ENCODE measurements at places on chromosomes 2 and 18.

- no peak for DNase-seq
Measured at GRCh38 chr2:99382143-99382542, 45.0 kb downstream of the EIF5B start.

DNA sequence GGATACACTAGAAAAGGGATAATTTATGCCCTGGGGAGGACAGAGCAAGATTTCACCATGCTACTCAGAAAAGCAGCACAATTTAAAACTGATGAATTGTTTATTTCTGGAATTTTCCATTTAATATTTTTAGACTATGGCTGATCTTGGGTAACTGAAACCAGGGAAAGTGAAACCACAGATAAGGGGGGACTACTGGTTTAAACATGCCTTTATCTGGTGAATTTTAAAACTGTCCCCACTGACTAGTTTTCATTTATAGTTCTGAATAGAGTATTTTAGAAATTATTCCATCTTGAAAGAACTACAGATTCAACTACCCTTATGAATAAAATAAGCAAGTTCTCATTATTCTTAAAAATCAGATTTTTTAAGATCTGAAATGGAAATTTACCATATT lies 15.0 kb downstream of the NFU1 start:
- no peak for DNase-seq

DNA sequence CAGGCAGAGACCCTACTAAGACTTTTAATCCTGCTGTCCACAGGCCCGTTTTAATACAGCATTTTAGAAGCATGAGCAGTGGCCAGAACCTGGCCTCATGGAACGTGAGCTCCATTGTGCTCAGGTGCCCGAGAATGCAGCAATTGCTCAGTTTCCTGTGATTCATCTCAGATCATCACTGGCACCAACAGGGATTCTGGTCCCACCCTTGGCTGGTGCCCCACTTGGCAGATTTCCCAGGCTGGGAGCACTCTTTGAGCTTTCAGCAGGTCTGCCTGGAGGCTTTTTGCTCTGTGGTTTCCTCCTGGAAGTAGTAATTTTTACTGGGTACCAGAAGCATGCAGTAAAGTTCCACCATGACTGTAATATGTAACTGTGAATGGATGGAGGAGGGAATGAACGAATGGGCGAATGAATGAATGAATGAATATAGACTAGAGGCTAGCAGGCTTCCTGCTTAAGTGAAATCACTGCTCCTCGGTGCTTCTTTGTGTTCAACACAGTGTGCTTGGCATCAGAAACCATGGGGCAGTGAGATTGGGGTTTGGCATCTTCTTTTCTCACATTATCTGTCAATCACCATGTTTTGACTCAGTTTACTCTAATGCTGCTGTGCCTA lies 312.9 kb downstream of the PRKCE start:
- DNase-seq, result no peak

DNA sequence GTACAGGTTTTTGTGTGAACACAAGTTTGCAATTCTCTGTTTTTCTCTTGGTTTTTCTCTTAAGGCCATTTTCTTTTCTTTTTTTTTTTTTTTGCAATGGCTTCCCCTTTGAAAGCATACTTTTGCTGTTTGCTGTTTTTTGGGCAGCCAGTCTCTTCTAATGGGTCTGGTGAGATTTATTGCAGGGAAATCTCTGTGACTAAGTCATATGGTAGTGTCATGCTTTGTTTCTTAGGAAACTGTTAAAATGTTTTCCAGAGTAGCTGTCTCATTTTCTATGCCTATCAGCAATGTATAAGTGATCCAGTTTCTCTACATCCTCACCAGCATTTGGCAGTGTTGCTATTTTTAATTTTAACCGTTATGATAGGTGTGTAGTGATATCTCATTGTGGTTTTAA lies 27.9 kb upstream of the CDCA7 start:
- DNase-seq, result no peak

DNA sequence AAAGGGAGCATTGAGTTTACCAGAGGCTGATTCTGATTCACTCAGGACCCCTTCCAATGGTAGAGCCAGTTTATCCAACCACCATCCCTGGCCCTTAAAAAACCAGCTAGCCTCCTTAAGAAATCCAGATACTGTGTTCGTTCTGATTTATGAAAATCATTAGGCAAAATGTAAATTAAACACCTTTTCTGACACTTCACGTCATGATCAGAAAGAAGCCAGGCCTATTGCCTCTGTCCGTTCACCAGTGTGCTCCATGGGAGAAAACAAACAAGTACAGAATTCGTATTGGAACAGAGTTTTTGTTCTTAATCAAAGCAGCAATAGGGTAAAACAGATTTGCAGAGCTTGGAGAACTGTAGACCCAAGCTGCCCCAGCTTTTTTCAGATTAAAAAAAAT lies 31.1 kb upstream of the RAPH1 start:
- no peak for DNase-seq

DNA sequence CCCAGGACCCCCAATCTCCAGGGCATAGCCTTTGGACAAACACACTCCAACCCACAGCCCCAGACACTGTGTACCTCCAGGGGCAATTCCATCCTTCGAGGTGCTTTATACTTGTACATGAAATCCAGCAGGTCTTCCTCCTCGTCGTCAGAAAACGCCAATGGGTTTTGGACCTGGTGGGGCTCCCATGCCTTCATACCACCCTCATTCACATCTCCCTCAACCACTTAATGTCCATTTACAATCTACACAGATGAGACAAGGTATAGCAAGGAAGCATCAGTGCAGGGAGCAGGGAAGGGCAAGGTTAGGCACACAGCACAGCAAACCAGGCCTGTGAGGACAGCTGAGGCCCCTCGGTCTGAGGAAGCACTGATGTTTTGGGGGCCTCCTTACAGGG lies 20.6 kb downstream of the MRPL35 start:
- no peak for DNase-seq

DNA sequence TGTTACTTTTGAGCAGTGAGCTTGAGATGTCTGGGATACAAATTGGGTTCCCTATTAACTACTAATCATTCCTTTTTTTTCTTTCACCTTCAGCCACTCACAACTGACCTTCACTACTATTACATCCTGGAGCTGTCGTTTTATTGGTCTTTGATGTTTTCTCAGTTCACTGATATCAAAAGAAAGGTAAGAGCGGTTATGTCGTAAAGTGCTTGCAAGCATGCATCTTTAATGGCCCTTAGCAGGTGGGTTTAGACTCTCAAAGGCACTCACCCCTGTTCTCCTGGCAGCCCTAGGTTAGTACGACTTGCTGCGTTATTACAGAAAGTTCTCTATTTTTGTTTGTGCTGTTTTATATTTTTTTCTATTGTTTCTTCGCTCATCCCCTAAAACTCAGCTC lies 107.6 kb upstream of the NOSTRIN start:
- no peak for DNase-seq

- DNase-seq, result no peak
Measured at GRCh38 chr2:160379399-160379798, 114.2 kb downstream of the RBMS1 start.

- DNase-seq, result no peak
Measured at GRCh38 chr2:226673314-226673723, 126.3 kb downstream of the IRS1 start.

DNA sequence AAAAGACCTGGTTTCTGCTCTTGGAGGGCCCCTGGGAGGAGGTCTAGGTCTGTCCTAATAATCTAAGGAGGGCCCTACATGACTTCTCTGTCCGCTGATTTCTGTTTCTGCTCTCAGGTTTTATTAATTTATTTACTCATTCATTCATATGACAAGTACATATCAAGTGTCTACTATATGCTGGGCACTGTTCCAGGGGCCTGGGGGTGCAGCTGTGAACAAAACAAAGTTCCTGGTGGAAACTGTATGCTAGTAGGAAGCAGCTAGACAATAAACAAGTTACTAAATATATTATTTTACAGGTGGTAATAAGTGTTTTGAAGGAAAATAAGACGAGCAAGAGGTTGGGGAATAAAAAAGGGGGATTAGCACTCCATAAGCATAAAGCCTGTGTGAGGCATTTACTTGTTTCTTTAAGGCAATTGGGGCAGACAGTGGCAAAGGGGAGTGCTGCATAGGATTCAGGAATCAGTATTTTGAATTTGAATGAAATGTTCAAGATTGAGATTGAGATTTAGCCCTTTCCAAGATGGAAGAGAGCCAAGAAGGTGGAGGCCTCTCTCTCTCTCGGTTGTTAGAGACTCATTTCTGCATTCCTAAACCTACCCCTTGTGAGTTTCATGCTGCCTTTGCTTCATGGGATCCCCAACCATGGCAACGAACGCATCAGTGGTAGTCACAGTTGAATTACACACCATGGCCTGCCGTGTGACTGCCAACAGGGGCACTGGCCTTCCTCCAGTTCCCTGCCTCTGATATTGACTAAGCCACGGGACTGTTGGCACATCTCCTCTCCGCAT lies 28.3 kb downstream of the DRC1 start:
- no peak for DNase-seq

DNA sequence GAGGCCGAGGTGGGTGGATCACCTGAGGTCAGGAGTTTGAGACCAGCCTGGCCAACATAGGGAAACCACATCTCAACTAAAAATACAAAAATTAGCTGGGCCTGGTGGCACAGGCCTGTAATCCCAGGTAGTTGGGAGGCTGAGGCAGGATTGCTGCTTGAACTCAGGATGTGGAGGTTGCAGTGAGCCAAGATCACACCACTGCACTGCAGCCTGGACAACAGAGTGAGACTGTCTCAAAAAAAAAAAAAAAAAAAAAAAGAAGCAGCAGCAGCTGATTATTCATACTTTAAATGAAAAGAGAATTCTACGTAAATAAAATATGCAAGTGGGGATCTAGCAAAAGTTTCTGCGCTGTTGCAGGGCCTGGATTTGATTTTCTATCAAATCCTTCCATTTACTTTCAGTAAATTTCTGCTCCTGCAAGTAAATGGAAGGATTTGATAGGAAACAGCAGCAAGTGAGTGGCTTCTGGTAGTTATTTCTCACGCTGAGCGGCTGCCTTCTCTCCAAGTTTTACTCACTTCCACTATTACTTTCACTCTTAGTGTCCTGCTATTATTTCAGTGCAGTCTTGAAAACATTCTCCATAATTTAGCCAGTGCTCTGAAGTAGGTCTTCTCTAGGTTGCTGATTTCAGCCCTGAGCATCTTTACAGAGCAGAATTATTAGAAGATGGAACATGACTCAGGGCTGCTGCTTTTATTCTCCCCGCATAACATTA lies 68.4 kb downstream of the SLC16A14 start:
- DNase-seq, result no peak

DNA sequence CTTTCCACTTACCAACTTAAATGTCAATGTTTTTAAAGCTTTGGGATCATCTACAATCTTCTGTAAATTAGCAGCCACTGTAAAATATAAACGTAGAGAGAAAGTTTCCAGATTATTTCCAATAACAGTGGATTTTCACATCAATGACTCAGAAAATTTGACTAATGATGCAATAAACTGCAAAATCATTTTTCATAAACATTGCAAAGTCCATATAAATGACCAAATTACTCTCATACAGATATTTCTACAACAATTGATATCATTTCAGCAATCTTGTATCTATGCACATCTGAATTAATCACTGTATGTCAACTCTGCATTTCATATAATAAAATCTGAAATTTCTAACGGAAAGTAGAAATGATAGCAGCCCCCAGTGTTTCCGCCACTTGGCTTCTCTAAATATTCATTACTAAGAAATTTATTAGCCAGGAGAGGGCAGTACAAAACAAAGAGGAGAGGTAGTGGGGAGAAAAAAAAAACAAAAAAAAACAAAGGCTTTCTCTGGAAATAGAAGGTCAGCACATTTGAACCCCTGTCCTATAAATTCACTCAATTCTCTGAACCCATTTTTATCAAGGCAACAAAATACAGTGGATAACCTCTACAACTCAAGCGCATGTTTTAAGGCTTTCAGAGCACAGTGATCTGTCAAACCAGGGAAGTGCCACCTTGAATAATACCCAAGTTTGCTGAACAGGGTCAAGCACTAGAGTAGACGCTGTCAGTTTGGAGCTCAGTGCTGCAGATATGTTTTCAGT lies 282.6 kb downstream of the STK39 start:
- DNase-seq, result no peak

- no peak for DNase-seq
Measured at GRCh38 chr2:29940706-29941105, 19.3 kb upstream of the ALK start.

DNA sequence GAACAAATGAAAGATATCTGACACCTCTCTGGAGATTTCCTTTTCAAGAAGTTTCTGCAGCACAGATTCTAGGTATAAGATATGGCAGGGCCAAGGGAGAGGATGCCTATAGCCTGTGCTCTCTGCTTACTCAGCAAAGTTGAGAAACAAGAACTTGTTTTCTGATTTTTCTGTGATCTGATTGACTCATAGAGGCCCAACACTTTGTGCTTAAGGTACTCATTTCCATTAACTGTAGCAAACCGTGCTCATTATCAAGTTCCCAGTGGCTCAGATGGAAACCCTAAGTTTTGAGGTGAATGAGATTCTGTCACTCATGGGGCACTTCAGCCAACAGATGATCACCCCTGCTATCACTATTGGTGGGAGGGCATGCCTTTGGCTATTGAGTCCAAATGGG lies 124.3 kb downstream of the SP100 start:
- no peak for DNase-seq

DNA sequence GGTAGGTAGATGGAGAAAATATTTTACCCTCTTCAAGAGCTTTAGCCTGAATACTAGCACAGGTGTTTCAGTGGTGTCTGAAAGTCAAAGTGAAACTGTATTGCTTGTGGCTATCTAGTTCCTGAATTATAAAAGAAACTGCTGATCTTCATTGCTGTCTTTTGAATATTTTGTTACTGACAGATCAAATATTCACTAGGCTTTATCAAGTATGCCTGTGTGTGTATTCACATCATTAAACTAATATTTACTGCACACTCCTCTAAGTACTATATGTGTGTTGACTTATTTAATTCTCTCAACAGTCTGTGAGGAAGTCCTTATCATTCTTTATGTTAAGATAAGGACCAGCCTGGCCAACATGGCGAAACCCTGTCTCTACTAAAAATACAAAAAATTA lies 139.6 kb downstream of the SOCS6 start:
- no peak for DNase-seq

DNA sequence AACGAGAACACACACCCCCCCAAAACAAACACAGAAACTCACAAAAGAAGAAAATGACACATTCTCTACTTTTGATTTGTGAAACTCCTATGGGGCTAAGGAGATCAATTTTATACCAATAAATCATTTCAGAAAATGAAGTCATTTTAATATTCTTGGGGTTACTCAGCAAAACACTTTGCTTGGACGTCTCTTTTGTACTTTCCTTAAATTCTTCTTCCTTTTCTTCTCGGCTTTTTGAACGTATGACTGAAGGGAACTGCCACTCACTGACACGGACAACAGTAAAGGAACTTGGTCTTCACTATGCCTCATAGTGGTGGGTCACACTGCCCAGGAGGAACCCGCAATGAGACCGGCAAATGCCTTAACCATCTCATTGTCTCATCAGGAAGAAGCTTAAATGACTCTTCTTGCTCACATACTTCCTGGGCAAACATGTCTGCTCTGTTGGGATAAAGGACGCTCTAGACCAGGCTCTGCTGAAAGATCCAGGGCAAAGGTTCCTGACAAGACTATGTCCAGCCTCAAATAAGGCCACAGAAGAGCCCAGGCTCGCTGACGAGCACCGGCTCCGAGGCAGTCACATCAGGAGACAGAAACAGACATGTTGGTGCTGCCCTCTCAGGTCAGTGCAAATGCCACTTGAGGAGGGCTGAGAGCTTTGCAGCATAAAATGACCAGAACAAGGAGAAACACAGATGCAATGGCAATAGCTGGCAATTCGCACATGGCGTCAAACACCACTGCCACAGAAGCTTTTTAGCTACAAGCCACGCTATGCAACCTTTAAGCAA lies 205.5 kb downstream of the TGIF1 start:
- no peak for DNase-seq

GRCh38 chr2:210523650-210524289 lies 32.6 kb upstream of the CPS1 start:
- no peak for DNase-seq
